K562 (cell line): ENCODE measurements at places on chromosomes 3 and 15.

DNA sequence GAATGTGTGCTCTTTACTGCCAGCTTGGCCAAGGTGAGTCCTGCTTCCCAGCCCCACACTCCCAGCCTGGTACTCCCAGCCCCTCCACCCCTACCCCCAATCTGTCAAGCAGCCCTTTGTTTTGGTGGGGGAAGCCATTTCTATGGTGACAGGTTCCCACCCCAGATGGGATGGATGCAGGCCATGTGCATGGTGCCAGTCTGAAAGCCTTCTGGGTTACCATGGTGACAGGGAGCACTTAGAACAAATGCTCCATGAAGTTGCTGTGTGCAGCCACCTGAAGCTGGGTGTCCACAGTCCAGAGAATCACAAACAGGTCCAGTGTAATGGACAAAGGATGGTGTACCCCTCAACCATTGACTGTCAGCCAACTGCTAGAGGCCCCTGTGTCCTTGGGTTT is 19.1 kb upstream of the VILL start:
- no peak overlapping the region for H3K27ac ChIP-seq
- H3K27me3 ChIP-seq = no peaks in the 10 kb centered on the region
- H3K36me3 ChIP-seq = peaks cover 4% of the 10 kb centered on the region; the same call in 1 of the 3 replicates
- DNase-seq = no peak
- no peak overlapping the region for H3K4me3 ChIP-seq

DNA sequence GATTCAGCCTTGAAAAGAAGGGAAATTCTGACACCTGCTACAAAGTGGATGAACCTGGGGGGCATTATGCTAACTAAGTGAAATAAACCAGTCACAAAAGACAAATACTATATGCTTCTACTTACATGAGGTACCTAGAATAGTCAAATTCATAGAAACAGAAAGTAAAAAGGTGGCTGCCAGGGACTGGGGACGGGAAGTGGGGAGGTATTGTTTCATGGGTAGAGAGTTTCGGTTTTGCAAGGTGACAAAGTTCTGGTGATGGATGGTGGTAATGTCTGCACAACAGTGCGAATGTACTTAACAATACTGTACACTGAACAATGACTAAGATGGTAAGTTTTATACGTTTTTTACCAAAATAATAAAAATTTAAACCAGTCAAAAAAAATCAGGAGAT is 4.8 kb downstream of the IDH2 start:
- no peak for DNase-seq
- peaks cover 44% of the 10 kb centered on the region for H3K4me1 ChIP-seq
- H3K36me3 ChIP-seq = no peaks in the 10 kb centered on the region
- H3K27ac ChIP-seq = no peak overlapping the region

GRCh38 chr3:141487521-141488252 is 860 bp downstream of the RASA2 start:
- H3K27me3 ChIP-seq = no peaks in the 10 kb centered on the region
- DNase-seq = no peak
- peak overlapping the region; percentile 86 for H3K27ac ChIP-seq
- peak overlapping the region; percentile 90 for H3K4me3 ChIP-seq
- H3K4me1 ChIP-seq = peaks cover 12% of the 10 kb centered on the region

DNA sequence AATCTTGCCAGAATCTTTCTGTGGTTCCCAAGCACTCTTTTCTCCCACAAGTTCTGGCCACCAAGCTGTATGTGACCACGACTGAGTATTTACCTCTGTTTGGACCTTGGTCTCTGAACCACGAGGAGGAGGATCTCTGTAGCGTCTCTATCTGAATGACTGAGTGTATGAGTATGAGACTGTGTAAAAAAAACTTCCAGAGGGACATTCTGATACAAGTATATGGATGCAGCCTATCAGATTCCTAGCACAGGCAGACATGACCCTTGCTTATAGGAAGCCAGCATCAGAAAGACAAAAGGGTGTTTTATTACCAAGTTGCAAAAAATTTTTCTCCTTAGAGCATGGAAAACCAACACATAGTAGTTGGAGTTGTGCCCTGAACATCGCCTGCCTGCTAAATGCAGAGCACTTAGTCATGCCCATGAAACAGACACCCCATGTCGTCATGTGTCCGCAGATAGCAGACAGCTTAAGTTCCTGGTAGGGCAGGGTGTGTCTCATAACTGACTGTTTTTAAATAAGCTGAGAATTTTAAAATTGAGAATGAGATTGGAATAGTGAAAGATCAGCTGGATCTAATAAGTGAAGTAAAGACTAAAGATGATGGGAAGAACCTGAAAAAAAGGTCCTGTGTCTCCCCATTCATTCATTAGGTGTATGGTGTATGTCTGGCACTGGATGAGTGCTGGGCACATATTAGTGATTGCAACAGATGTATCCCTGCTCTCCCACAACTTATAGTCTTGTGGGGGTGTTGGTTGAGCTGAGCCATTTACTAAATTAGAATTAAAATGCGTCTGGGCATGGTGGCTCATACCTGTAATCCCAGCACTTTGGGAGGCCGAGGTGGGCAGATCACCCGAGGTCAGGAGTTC is 30.9 kb downstream of the DAG1 start:
- H3K27ac ChIP-seq = peak overlapping the region; percentile 98
- peaks cover 9% of the 10 kb centered on the region for H3K4me1 ChIP-seq
- peak overlapping the region; percentile 8; the same call in 1 of the 2 replicates for H3K4me3 ChIP-seq
- peak; percentile 33 for DNase-seq
- H3K36me3 ChIP-seq = 0 out of 3 replicates have a peak, but pooled peaks cover 6% of the 10 kb centered on the region

DNA sequence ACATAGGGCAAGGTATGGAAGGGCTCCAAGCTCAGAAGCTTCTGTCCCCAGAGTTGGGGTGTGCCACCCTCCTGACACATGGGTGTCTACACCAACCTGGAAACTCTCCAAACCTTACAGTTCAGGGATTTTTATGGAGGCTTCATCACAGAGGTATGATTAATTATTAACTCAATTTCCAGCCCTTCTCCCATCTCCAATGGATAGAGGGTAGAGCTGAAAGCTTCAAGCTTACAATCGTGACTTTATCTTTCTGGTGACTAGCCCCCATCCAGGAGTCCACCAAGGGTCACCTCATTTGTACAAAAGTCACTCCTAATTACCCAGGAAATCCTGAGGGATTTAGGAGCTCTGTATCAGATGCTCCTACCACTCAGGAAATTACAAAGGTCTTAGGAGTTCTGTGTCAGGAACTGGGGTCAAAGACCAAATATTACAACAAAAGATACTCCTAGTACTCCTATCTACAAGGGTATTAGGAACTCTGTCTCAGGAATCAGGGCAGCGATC is 62.7 kb downstream of the TFDP2 start:
- no peak for DNase-seq
- no peak overlapping the region for H3K4me3 ChIP-seq
- no peak overlapping the region for H3K27ac ChIP-seq
- H3K27me3 ChIP-seq = no peaks in the 10 kb centered on the region
- no peaks in the 10 kb centered on the region for H3K36me3 ChIP-seq

GRCh38 chr15:89662893-89663626 is 7.8 kb upstream of the KIF7 start:
- H3K27me3 ChIP-seq = peaks cover 15% of the 10 kb centered on the region
- DNase-seq = no peak
- peaks cover 15% of the 10 kb centered on the region for H3K4me1 ChIP-seq
- H3K27ac ChIP-seq = no peak overlapping the region

DNA sequence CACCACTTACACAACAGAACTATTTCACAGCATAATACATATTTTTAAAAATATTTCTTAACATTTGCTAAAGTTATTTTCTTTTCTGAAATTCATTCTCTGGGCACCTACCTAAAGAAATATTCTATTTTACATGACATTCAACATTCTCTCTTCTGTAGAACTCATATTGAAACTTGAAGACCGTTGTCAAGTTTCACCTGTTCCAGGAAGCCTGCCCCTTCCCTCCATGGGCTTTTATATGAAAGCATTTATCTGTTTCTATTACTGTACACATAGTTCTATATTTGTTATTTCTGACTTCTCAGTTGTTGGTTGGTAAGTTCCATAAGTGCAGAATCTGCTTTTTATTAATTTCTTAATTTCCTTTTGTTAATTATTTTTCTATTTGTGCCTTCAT is 204.3 kb upstream of the ALCAM start:
- no peak for DNase-seq
- H3K27ac ChIP-seq = no peak overlapping the region
- H3K27me3 ChIP-seq = no peaks in the 10 kb centered on the region

DNA sequence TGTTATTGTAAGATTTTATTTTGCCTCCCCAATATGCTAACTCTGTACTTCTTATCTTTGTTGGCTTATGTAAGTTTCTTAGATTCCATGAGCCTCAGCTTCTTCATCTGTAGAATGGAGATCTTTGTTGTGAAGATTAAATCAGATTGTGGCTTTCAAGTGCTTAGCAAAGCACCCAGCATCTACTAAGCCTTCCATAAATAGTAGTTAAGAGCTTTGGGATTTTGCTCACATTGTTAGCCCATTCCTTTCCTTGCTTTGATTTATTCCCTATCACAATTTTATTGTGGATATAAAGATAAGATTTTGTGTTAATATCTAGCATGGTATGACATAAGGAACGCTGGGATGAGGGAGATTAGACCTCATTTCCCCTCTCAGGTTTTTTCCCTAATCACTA is 501.4 kb downstream of the PYDC2 start:
- H3K27me3 ChIP-seq = no peaks in the 10 kb centered on the region
- H3K4me1 ChIP-seq = no peaks in the 10 kb centered on the region
- no peak overlapping the region for H3K27ac ChIP-seq
- no peak overlapping the region for H3K4me3 ChIP-seq
- no peaks in the 10 kb centered on the region for H3K36me3 ChIP-seq

DNA sequence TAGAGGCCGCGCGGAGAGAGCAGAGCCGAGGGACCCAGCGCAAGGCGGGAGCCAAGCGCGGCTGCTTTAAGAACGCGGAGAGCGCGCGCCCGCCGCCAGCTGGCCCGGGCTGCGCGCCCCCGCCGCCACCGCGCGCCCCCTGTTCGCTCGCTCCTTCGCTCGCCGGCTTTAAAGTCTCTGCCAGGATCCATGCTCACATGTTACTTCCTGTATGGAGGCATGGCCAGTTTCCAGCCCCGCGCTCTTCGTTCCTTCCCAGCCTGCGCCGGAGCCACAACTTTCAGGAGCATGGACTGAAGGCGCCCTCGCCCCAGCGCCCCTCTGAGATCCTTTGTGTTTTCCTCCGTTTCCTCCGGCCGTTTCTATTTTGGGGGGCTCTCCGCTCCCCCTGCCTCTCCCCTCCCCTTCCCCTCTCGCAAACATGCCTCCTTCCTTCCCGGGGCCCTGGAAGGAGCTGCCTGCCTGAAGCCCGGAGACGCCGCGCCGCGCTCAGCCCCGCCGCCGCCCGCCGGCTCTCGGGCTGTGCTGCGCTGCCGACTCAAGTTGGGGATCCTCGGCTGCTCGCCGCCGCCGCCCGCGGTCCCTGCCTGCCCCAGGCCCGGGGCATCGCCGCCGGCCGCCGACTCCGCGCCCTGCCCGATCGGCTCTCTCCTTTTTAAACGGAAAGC is at the start of gene PTPRG:
Gene PTPRG (plus strand): TSS at position 198 of the 668 bp plus-strand sequence. CDS start 717 bp downstream, outside the sequence.
- no peaks in the 10 kb centered on the region for H3K36me3 ChIP-seq
- no peak for DNase-seq
- H3K27ac ChIP-seq = no peak within 1 kb of the TSS
- H3K27me3 ChIP-seq = no peaks in the 10 kb centered on the region
- H3K4me3 ChIP-seq = no peak within 1 kb of the TSS
- H3K4me1 ChIP-seq = 0 out of 2 replicates have a peak, but pooled peaks cover 4% of the 10 kb centered on the region

DNA sequence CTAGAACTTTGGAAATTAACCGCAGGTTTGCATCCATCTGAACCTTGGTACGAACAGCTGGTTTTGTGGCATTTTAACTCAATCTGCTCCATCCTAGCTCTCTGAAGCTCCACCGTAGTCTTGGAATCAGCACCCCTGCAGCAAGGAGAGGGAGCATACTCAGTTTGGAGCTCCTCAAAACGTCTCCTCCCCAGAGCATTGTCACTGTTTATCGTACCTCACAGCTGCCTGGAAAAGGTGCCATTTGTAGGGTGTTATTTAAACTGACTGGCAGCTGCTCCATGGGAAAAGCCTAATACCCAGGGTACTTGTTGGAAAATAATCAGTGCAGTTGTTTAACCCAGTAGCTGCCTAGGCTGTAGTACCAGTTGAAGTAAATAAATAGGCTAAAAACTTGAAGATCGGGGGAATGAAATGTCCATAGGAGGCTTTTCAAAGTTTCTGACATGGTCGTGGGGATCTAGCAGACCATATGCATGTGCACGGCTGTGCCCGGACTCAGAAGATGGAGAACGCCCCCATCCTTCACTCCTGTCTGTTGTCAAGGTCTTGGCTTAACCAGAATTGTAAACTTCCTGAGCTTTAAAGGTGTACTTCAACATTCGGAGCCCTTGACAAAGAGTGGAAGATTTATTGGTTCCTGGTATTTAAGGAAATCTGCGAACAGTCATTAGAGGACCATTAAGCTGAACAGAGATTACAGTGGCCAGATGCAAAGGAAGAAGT is 43.9 kb downstream of the GHSR start:
- H3K27ac ChIP-seq = no peak overlapping the region
- no peaks in the 10 kb centered on the region for H3K36me3 ChIP-seq
- DNase-seq = no peak

DNA sequence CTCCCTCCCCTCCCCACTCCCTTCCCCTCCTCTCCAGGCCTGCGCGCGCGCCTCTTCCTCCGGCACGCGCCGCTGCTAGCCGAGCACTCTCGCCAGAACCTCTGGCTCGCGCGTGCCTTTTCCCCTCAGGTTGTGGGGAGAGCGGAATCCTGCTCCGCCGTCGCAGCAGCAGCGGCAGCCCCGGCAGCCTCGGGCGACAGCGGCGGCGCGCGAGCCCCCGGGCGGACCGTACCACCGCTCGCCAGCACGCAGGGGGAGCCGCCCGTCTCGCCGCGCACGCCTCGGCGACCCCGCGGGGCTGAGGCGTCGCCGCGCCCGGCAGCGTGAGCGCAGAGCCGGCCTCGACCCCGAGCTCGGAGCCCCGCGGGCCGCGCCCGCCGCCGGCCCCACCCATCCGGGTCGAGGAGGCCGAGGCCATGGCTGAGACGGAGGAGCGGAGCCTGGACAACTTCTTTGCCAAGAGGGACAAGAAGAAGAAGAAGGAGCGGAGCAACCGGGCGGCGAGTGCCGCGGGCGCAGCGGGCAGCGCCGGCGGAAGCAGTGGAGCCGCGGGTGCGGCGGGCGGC is at the start of gene CDV3:
Gene CDV3 (plus strand): TSS at position 58 of the 566 bp plus-strand sequence. CDS start 359 bp downstream, at position 417.
- H3K27ac ChIP-seq = peak within 1 kb of the TSS; percentile 95
- H3K27me3 ChIP-seq = no peaks in the 10 kb centered on the region
- peaks cover 22% of the 10 kb centered on the region; the same call in 2 of the 3 replicates for H3K4me1 ChIP-seq
- peaks cover 39% of the 10 kb centered on the region for H3K36me3 ChIP-seq
- DNase-seq = peak; percentile 63
- peak within 1 kb of the TSS; percentile 80 for H3K4me3 ChIP-seq

DNA sequence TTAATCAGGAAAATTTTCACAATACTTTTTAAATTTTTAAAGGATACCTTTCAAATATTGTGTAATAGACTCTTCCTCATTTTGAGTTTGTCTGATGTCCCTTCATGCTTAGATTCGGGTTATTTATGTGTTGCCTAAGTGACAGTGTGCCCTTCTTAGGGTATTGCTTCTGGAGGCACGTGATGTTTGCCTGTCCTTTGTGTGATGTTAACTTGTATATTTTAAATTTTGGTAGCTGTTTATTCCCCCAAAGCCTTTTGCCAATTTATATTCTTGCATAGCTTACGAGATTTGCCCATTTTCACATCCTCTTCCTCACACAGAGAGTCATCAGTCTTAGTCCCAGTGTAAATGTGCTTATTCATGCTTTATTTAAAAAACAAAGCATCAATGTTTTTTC is 433.1 kb downstream of the EPHB1 start:
- no peaks in the 10 kb centered on the region for H3K4me1 ChIP-seq
- no peak for DNase-seq
- H3K27me3 ChIP-seq = no peaks in the 10 kb centered on the region
- H3K27ac ChIP-seq = no peak overlapping the region
- H3K36me3 ChIP-seq = no peaks in the 10 kb centered on the region
- no peak overlapping the region for H3K4me3 ChIP-seq

GRCh38 chr3:116191409-116191808 is 253.9 kb downstream of the LSAMP start:
- no peak overlapping the region for H3K27ac ChIP-seq
- H3K4me1 ChIP-seq = no peaks in the 10 kb centered on the region
- no peak overlapping the region for H3K4me3 ChIP-seq
- no peaks in the 10 kb centered on the region for H3K36me3 ChIP-seq
- H3K27me3 ChIP-seq = no peaks in the 10 kb centered on the region
